ENCODE measurements at places on chromosomes 5 and 9. TPM values are rescaled to one million over a fixed set of nuclear protein-coding genes. Genes with fewer than 3 reads are reported as not detected.

The ZNF658 gene
- 5.0 TPM for total RNA-seq

The PCDHGC4 gene
- total RNA-seq = 0.49 TPM

The PRR7 gene
- 1.6 TPM for total RNA-seq

The SPINK7 gene
- total RNA-seq = not detected

The ANKRD34B gene
- not detected for total RNA-seq

The MYMK gene
- not detected for total RNA-seq

The PCDHGB2 gene
- 5.1 TPM for total RNA-seq

The CCL21 gene
- 0.76 TPM for total RNA-seq

The MOCS2 gene
- total RNA-seq = 14.2 TPM

The ARHGAP26 gene
- 9.7 TPM for total RNA-seq

The MYORG gene
- 3.9 TPM for total RNA-seq

The PCDHB13 gene
- total RNA-seq = 3.3 TPM

The FOXD4L6 gene
- total RNA-seq = not detected

The G3BP1 gene
- total RNA-seq = 240 TPM

The MRPS2 gene
- total RNA-seq = 10.8 TPM

The ADAMTS13 gene
- 3.0 TPM for total RNA-seq
